Head of caudate nucleus (tissue), 42 donors: ENCODE measurements at places on chromosomes 6 and 20.

- DNase-seq = no peak
Observed at GRCh38 chr6:32761072-32761471, 2.3 kb downstream of the HLA-DQB2 start.

- no peak for DNase-seq
Observed at GRCh38 chr6:5814901-5815300, 191.8 kb downstream of the NRN1 start.

GRCh38 chr6:142731611-142732010, 213.4 kb downstream of the HIVEP2 start:
- DNase-seq = no peak

DNA sequence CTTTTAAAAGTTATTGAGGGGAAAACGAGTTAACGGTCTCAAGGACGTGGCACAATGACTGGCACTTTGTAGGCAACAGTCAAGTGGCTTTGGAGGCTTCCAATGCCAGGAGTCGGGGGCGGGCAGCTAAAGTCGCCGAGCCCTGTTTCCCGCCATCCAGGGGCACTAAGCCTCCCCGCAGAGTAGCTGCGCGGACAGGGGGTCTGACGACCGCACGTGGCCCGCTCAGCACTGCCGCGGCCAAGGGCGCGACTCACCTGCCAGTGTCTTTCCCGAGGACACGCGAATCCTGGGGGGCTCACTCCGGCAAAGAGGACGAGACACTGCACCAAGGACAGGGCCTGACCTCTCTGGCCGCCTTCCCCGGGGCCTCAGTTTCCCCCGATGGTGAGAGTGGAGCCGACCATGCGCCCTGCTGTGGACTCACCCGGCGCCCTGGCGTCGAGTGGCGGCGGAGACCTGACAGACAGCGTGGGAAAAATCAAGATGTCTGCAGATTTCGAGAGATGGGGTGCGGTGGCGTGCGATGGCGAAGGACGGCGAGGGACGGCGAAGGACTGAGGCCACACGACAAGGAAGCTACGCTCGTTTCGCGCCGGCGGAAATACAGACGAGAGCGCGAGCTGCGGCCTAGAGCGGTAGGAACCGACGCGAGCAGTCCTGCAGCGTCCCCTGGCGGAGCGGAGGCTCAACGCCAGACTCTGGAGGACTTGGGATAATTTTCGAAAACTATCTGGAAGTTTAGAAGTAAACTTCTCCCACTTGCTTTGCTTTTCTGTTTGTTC, at the start of gene SNHG17:
Gene SNHG17, minus strand, starts transcription at position 559 of the 785 bp plus-strand sequence.
- DNase-seq = peak; percentile 87

DNA sequence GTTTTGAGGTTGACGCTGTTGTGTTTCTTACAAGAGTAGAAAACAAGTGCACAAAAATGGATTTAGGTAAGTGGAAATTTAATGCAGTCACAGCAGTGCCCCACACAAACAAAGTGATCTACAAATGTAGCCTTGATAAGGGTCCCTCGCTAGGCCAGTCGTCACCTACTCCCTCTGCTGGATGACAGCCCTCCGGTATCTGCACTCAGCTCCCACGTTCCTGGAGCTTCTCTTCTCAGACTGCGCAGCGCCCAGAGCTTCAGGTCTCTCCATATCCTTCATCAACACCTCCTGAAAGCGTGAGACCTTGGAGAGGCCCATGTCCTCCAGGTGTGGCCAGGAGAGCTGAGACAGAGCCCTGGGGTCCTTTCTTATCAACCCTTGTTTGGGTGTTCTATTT, 58.3 kb upstream of the MAP3K4 start:
- no peak for DNase-seq

DNA sequence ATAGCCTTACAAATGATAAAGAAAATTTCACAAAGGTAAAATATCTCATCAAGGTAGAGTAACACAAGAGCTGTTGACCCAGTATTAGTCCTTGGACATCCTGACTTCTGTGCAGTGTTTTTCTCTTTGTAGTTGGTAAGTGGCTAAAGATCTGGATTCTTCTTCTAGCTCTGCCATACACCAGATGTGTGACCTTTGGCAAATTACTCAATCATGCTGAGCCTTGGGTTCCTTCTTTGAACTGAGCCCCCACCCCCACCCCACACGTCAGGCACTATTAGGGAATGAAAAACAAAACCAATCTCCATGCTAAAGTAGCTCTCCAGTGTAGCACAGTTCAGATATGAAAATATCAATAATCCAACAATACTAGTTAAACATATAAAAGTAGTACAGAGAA, 15.1 kb upstream of the TRIM39 start:
- no peak for DNase-seq

GRCh38 chr20:24866008-24866407, 83.1 kb upstream of the CST7 start:
- DNase-seq = no peak

GRCh38 chr20:1467082-1467354, 369 bp upstream of the NSFL1C start:
- no peak for DNase-seq

DNA sequence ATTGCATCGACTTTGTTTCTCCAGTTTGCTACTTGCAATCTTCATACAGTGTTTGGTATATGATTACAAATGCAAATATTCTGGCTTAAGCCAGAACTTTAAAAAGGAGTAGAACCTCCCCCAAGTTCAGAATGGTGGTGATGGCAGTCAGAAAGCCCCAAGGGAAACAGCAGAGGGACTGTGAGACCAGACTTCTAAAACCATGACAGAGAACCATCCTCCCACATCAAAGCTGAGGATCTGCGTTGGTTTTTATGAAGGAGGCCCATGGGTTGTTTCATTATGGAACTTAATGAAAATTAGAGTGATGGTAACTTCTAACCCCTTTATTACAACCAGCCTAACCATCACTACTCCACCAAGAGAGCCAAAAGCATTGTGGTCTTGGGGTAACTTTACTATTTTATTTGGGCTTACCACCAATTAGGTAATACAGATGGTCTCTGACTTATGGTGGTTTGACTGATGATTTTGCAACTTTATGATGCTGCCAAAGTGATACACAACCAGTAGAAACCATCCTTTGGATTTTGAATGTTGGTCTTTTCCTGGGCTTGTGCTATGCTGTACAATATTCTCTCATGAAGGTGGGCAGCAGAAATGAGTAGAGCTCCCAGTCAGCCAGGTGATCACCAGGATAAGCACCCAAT, 10.9 kb upstream of the MRS2 start:
- DNase-seq = no peak

DNA sequence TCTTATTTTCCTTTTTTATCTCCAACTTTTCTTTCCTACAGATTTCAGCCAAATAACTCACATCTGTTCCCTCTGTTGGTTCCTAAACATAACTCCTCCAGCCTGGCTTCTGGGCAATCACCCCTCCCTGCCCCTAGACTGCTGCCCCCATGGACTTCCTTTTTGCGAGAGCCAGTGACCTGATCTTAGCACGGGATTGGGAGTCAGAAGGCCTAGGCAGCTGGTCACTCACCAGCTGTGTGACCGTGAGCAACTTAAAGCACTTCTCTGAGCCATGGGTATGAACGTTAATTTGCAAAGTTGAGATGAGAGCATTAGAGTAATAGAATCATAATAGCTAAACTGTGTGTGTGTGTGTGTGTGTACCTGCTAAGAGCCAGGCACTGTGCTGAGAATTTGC, 4.5 kb upstream of the MMP9 start:
- no peak for DNase-seq

- DNase-seq = peak; percentile 30
Observed at GRCh38 chr6:131923356-131923755, 27.8 kb downstream of the CCN2 start.

DNA sequence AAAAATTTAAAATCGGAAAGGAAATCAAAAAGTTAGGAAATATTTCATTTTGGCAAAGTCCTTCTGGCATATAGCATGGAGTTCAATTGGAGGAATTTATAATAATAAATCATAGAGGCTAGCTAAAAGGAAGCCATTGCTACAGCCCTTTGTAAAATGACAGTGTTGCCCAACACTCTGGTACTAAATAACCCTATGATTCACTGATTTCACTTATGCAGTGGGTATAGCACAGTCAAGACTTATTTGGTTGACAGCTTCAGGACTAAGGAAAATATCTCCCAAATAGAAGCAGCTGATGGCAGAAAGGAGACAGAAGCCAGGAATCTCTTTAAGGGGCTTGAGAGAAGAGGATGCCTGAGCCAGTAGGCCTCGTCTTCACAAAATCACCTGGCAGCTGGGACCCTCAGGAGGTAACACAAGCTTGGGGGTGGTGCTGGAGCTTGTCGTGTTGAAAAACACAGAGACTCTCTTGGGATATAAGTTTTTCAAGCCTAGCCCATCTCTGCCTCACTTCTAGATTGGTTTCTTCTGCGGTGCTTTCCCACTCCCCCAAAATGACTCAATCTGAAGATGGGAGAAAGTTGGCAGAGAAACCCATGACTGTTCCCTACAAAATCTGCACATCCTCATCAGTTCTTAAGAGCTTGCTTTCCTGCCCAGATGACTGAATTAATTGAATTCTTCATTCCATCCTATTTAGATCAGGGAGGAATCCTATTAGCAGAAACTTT, 38.4 kb upstream of the EYA4 start:
- DNase-seq = no peak

DNA sequence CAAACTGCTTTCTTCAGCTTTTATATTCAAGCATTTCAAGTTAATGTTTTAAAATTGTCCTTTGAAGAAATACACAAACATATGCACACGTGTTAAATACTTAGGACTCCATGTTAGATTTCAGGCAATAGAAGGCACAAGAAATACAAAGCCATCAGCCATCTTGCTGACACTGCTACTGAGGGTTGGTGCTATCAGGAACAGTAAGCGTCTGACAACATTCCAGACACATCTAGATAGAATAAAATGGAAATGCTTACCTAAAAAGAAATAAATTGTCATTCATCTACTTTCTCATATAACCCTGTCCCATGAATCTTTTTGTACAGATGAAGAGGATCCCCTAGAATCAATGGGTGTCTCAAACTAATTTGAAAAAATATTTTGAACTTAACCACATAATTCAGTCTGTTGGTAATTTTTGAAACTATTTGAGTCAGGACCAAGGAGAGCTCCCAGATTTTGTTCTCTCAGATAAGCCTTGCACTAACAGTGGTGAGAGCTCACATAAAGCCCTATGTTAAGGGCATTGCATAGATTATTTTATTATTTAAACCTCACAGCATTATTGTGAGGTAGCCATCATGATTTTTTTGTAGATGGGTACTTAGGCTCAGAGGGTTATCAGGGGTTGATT, 631.1 kb upstream of the POU3F2 start:
- DNase-seq = no peak

GRCh38 chr6:20998748-20999448, 464.6 kb downstream of the CDKAL1 start:
- DNase-seq = no peak

DNA sequence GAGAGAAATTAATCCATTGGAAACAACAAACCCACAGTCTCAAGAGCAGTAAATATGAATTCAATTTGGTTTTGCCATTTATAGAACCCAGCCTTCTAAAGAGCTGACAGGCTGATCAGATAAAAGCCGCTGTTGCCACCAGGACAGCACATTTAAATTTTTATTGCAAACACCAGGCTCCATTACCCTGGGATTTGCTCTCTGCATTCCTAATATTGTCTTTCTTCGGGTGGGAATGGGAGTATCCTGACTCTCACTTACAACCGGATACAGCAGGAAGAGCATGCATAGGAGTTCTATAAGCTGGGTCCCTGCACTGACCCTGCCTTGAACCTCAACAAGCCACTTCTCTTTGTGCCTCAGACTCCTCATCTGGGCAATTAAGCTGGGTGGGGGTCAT, 142.9 kb downstream of the LRFN2 start:
- DNase-seq = no peak
